ENCODE measurements at places on chromosomes 16 and 17. TPM values are rescaled to one million over a fixed set of nuclear protein-coding genes. Genes with fewer than 3 reads are reported as not detected.

DNA sequence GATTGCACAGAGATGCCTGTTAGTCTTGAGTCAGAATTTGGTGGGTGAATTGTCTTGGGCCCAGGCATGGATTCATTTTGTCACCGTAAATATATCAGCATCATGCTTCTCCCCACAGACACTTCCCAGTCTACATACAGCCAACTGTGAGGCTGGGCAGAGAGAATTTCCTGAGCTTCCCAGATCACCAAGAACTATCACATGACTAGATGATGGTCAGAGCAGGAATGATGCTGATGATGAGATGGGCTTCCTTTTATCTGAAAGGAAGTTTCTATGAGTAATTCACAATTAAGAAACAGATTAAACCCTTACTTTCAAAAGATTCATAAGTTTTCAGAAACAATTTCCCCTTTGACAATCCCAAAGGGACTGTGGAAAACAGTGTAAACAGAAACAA lies 323 bp upstream of the KRTAP9-9 start:
- no peak for DNase-seq

The TM4SF5 gene
- 0.34 TPM for polyA plus RNA-seq

GRCh38 chr16:50999181-50999580 lies 151.9 kb downstream of the SALL1 start:
- no peak for DNase-seq

The STARD3 gene
- 47.9 TPM for polyA plus RNA-seq

DNA sequence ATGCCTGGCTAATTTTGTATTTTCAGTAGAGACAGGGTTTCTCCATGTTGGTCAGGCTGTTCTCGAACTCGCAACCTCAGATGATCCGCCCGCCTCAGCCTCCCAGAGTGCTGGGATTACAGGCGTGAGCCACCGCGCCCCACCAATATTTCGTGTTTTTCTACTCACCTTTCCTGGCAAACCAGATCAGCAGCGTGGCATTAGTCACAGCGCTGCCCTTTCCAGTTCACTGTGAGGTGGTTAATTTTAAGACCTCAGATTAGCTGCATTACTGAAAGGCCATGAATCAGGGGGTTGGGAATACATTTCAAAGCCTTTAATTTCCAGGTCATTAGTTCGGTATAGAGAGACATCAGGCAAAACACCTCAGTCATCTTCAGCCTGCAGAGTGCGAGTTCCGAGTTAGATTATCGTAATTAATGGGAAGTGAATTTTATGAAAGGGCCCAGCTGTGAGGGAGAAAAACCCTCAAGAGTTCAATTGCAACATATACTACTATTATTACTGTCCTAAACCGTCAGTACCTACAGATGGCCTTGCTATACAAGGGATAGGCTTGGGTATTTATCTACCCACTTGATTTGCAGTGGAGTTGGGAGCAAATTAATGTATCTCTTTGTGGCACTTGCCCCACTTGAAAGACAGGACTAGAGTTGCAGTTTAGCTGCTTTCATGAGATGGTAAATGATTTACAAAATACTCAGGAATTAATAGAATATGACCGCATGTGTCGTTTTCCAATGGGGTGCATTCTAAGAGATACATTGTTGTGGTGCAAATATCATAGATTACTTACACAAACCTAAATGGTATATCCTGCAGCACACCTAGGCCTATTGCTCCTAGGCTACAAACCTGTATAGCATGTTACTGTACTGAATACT lies 2.1 kb upstream of the USP32 start:
- DNase-seq = no peak

GRCh38 chr17:45388604-45389325 lies 43.9 kb downstream of the ARHGAP27 start:
- no peak for DNase-seq
